ENCODE measurements at places on chromosomes 1 and 21. TPM values are rescaled to one million over a fixed set of nuclear protein-coding genes. Genes with fewer than 3 reads are reported as not detected.

Gene LELP1
- not detected for total RNA-seq

Gene C8B
- total RNA-seq = not detected

Gene TAS1R1
- total RNA-seq = not detected

Gene ZNF695
- 2.0 TPM for total RNA-seq

Gene PPIAL4G
- not detected for total RNA-seq

Gene CADM3
- 8.9 TPM for total RNA-seq

Gene SLC30A1
- total RNA-seq = 25.1 TPM

Gene SLC41A1
- total RNA-seq = 15.3 TPM

Gene TMEM52
- 0.09 TPM for total RNA-seq

Gene PLA2G5
- total RNA-seq = 0.63 TPM

Gene TRPM2
- total RNA-seq = under 0.01 TPM

Gene LYPD8
- total RNA-seq = not detected

Gene TBX15
- 0.28 TPM for total RNA-seq

Gene AP4B1
- 22.7 TPM for total RNA-seq

Gene CGN
- 0.45 TPM for total RNA-seq

Gene TNFAIP8L2
- not detected for total RNA-seq

Gene KRTAP10-5
- not detected for total RNA-seq

Gene GJA8
- not detected for total RNA-seq

Gene FCGR1A
- not detected for total RNA-seq
